Endothelial cell (in vitro differentiated cells): ENCODE measurements at places on chromosomes 4 and X.

GRCh38 chrX:16464369-16464768 lies 185.6 kb upstream of the S100G start:
- DNase-seq = no peak

- DNase-seq = no peak
Measured at GRCh38 chrX:145848857-145849256, 31.2 kb downstream of the SLITRK2 start.

DNA sequence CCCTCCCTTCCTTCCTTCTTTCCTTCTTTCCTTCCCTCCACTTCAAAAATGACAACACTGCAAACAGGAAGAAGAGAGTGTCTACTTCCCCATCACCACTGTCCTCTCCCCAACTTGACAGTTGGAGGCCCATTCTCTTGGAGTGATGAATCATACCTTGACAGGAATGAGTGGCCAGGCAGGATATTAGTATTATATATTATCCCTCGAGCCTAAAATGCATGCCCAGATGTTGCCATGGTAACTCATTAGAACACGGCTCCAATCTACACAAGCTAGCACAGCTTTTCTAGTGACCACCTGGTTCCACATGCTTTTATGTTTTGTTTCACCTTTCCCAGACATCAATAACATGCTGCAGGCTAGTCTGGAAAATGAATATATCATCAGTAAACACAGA lies 71.3 kb upstream of the LHFPL1 start:
- DNase-seq = no peak

- no peak for DNase-seq
Measured at GRCh38 chrX:924017-924416, 288.4 kb downstream of the CRLF2 start.

DNA sequence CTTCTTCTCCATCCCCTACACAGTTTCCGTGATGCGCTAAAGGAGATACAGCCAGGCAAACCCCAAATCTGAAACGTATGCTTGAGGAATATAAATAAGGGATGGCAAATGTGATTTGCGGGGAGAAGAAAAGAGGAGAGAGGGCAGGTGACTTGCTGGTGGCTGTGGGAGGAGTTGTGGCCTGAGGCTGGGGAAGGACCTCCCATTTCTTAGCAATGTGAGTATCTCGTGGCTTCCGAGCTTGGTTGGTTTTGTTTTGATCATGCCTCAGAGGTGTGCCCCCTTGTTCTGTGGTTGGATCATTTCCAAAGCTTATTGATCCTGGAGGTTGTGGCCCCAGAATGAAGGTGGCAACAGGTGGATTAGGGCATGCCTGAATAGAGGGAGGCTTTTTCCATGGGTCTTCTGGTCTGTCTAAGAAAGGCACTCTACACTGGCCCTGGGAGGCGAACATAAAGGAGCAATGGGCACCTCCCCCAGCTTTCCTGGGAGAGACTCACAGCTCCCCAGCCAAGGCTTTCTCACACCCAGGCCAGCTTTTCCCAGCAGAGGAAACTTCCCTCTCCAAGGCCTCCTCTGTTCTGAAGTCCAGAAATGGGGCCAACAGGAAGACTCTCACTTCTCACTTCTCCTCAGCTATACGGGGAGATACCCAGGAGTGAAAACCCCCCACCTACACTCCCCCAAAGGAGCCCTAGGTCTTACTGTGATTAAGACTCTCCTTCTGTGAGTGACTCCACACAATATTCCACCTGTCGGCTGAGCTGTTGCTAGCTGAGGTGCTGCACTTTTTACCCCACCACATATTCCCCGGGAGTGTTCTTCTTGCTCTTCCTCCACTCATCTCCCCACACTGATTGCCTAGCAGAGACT lies 40.0 kb downstream of the C4orf51 start:
- no peak for DNase-seq

- no peak for DNase-seq
Measured at GRCh38 chr4:163148466-163149336, 18.0 kb downstream of the NAF1 start.

- peak; percentile 11 for DNase-seq
Measured at GRCh38 chr4:2790583-2791517, 2.0 kb upstream of the SH3BP2 start.

- DNase-seq = no peak
Measured at GRCh38 chrX:137573324-137574101, 7.6 kb downstream of the ZIC3 start.

DNA sequence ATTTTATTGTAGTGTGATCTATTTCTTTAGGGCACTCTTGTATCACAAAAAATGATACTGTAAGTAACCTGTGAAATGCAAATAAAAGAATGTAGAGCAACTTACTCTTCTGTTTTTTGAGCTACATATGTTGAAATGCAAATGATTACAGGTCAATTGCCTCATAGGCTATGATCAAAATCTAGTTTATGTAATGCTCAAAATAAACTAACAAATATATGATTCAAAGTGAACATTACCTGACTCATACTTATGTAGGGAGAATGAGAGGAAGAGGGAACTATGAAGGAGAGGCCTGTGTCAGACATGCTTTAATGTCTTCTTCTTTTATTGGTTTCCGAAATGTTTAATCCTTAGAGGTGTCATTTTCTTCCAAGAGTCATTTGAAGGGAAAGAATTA lies 5.0 kb upstream of the RPS6KA3 start:
- no peak for DNase-seq

DNA sequence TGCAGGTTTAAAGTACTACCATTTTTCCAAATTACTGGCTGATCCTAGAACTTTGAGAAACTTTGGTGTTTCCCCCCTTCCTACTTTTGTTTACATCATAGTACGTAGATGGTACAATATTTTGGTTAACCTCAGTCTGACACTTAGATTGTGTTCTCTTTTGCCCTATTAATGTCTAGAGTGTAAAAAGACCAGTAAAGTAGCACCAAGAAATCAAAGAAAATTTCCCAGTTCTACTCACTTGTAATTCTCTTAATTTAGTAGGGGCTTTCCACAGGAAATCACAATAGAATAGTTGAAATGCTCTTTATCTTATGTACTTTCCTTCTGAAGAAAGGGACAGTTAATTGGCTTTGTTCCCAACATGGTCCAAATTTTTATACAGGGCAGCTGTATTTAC lies 51.6 kb downstream of the NFKB1 start:
- no peak for DNase-seq

GRCh38 chr4:165288226-165288625 lies 39.2 kb upstream of the MSMO1 start:
- DNase-seq = no peak

DNA sequence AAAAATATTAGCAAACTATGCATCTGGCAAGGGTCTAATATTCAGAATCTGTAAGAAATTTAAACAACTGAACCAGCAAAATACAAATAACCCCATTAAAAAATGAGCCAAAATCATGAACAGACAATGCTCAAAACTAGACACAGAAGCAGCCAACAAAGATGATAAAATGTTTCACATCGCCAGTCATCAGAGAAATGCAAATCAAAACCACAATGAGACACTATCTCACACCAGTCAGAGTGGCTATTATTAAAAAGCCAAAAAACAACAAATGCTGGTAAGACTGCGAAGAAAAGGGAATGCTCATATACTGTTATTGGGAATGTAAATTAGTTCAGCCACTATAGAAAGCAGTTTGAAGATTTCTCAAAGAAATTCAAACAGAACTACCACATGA lies 201.3 kb upstream of the CPEB2 start:
- no peak for DNase-seq

DNA sequence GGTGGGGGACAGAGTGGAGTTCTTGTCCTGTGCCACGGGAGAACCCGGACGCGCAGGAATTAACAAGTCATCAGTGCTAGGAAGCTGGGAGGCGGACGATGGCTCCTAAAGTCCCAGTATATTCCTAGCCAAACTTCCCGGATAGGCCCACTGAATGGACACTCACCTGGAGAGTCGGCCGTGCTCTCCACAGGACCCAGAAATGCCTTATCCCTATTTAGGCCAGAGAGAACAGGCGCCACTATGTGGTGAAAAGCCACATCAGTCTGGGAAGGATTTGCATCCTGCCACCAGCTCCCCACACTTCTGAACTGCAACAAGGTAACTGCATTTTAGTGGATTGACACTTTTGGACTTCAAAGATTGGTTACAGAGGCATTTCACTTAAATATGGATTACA lies 1.1 kb downstream of the CFAP299 start:
- peak; percentile 33 for DNase-seq

GRCh38 chrX:153981771-153982533 lies 9.4 kb downstream of the TMEM187 start:
- no peak for DNase-seq

DNA sequence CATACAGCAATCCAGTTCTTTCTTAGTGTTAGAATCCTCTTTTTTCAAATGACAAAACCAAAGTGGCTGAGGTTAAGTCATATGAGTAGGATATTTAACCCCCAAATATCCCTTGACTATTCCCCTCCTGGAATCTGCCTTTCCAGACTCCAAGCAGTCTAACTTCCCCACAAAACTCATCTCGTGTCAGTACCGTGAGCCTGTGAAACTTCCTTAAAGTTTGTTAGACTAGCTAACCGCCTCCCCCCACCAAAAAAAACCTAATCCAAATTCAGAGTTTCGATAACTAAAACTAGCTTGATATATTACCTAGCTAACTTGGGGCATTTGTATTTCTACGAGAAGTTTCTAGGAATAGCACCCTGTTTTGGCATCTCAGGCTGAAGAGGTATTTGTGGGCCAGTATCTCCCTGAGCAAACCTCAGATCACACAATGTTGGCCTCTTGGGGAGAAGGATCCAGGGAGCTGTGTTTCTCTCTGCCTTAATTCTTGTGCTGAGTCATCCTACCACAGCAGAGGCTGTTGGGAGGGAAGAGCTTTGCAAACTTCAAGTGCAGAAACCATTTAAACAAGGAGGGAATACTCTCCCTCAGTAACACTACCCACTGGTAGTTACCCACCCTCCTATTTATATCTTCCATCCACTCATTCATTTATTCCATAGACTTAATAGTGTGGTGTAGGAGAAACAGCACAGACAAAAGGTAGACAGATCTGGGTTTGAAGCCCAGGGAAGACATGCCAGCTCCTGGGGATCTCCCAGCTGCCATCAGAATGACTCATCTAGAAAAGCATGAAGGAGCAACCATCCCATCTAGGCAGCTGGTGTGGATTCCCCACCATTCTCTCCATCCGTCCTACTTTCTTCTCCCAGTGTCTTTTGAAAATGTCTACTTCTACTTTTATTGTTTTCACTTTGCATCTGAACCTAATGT lies 39.3 kb upstream of the TXK start:
- DNase-seq = no peak

- no peak for DNase-seq
Measured at GRCh38 chrX:32397562-32398216, 813.7 kb downstream of the DMD start.

DNA sequence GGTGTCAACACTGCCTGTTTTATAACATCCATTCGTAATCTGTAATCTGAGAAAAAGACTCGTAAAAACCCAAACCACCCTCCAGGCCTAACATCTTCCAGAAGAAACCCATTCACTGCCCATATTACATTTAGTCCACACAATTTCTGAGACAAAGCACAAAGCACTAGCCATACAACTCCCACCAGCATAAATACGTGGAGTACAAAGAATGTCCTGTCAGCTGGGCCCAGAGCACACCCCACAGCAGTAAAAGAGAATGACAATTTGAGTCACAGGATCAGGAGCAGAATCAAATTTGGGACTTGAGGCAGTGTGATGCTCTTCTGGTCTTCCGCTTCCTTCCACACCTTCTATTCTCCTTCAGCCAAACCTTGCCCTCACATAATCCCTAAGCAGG lies 6.8 kb downstream of the MECP2 start:
- DNase-seq = no peak

- DNase-seq = no peak
Measured at GRCh38 chr4:95563638-95564337, 15.0 kb upstream of the UNC5C start.

- DNase-seq = no peak
Measured at GRCh38 chr4:80270868-80271267, 4.4 kb downstream of the FGF5 start.

- no peak for DNase-seq
Measured at GRCh38 chr4:165784672-165785071, 88.4 kb upstream of the TLL1 start.

GRCh38 chr4:65391382-65391781 lies 278.9 kb downstream of the EPHA5 start:
- DNase-seq = no peak

DNA sequence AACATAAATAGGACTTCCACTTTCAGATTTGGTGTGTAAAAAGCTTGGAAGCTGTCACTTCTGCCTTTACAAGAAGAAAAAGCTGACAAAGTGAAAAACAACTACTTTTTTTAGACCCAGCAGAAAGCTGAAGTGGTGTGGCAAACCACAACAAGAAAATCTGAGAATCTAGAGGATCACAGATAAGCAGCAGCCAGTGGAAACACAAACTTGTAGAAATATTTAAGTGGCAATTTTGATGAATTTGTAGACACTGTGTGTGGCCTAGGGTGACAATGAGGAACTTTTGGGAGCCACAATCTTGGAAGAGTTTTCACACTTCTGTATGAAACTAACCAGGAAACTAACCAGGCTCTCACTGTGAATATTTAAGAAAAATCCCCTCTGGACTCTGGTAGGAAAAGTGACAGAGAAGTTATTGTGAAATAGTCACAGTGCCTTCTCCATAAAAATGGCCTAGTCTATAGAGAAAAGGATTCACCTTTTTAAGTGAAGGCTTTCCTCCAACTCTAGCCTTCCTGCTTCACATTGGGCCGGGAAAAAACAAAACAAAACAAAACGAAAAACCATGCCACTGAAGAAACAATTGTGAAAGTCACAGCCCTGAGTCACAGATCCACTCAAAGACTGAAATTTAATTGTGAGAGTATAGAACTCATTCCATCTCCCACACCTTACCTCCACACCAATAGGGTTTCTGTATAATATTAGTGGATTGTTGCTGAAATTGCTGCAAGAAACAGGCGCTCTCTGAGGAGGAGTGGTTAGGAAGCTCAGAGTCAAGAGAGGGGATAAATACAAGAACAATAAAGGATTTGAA lies 26.7 kb upstream of the GUCY1A1 start:
- DNase-seq = no peak

- DNase-seq = no peak
Measured at GRCh38 chr4:26400132-26400531, 79.3 kb downstream of the RBPJ start.

DNA sequence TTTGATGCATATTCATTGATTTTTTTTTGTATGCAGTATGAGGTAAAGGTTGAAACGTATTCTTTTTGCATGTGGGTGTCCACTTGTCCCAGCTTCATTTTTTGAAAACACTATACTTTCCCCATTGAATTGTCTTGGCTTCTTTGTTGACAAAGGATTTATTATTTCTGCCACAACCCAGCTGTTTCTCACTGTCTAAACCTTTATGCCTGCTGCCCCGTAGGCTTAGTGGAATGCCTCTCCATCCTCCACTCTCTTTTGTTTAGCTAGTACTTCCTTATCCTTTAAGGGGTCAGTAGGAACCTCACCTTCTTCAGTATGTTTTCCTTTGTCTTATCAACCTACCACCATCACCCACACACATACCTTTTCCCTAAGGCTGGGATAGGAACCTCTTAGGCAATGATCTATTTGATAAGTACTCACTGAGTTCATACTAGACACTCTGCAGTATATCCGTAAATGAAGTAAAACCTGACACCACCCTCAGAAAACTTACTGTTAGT lies 8.5 kb downstream of the FMR1 start:
- DNase-seq = no peak
